Stimulated activated CD8-positive, alpha-beta memory T cell treated with anti-CD3 and anti-CD28 coated beads, Interleukin-15, amount 100 ng/mL, for 48 hours (primary cell): ENCODE measurements at places on chromosomes 7 and 10.

DNA sequence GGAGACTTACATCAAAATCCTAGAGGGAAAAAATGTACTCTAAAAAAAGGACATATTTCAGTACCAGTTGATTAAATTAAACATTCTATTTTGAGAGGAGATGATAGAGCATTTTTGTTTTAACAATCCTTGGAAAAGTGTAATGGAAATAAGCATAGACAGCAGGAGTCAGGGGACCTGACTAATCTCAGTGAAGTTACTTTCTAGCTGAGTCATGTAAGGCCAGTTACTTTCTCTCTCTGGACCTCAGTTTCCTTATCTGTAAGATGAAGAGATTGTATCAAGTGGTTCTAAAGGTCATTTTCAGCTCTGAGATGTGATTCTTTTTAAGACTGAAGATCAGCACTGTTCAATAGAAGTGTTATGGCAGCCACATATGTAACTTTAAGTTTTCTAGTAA, 44.1 kb downstream of the VTI1A start:
- no peak for DNase-seq

- no peak for DNase-seq
These were observed 5.3 kb upstream of the ARHGAP19 start for GRCh38 chr10:97297556-97298222.

- DNase-seq = no peak
These were observed 169.8 kb upstream of the MTPN start for GRCh38 chr7:136146925-136147324.

GRCh38 chr10:16987206-16987621, 142.4 kb downstream of the CUBN start:
- no peak for DNase-seq

DNA sequence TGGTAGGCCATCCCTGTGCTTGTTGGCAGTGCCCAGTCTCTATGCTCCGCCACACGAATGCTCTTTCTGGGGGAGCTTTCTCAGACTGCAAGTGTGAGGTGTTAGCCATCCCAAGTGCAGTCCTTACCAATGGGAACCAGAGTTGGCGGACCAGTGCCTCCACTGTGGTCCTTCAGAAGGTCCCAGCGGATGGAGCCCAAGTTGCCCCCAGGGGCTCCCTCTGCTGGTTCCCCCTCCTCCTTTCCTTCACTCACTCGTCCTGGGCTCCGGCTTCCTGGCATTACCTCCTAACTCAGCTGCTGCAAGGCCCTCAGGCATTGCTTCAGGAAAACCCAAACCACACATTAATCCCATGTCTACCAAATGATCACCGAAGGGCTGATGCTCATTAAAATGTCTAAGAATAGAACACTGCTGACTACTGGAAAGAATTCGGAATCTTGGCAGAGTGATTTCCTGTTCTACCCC, 139.8 kb downstream of the CUBN start:
- DNase-seq = no peak

GRCh38 chr10:71882813-71883659, 32.0 kb upstream of the PSAP start:
- DNase-seq = no peak

- no peak for DNase-seq
These were observed 12.8 kb downstream of the NYAP1 start for GRCh38 chr7:100496509-100496908.

GRCh38 chr10:22252224-22252800, 34.5 kb upstream of the EBLN1 start:
- peak; percentile 69 for DNase-seq

- DNase-seq = no peak
These were observed 899.5 kb upstream of the CELF2 start for GRCh38 chr10:10118131-10118530.

GRCh38 chr7:55556492-55556891, 15.8 kb downstream of the VOPP1 start:
- no peak for DNase-seq

DNA sequence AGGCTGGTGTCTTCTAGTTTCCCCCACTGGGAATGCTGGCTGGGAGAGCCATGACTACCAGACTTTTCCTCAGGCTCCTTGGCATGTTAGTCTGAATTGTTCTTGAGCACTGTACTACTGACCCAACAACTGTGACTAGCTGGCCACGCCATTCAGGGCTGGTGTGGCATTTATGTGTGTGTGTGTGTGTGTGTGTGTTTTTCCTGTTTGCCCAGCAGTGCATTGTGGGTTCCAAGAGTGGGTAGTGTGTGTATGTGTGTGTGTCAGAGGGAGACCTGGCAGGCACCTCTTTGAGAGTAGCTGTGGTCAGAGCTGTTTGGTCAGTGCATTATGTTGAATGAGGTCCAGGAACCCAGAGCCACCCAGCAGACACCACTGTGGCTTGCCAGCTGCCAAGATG, 9.2 kb downstream of the PCBD1 start:
- DNase-seq = no peak

DNA sequence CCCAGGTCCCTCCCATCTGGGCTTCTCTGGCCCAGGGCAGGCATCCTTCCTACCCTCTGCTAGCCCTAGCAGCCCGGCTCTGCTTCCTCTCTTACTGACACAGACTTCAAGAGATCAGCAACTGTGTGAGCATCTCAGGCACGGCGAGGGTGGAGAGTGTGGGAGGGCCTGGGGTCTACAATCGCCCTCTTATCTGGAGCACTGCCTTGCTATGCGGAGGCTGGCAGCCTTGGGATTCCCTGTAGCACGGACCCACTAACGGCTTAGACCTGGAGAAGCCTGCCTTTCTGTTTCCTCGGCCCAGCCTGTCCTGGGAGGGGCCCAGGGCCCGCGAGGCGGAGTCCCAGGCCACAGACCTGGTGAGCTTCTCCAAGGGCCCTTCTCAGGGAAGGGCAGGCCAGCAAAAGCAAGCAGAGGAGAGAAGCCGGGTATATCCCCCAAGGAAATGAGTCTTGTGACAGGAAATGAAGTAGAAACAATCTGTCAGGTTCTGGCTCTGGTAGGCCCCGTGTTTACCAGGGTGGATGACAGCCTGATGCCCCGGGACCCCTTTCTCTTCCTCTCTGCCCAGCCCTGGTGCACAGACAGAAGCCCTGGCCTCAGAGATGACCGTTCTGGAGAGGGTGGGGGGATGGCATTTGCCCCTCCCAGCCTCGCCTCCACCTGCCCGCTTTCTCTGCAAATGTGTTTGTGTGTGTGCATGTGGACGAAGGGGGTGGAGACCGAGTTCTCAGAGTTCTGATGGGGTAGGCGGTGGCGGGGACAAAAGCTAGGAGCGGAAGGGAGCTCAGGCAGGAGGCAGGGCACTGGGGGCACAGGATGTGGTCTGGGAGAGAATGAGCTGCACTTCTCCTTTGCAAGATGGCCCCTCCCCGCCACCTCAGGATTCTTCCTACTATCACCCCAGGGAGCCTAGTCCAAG, 2.5 kb downstream of the LRCH4 start:
- peak; percentile 57 for DNase-seq

- DNase-seq = no peak
These were observed 111.6 kb downstream of the PHTF2 start for GRCh38 chr7:77910124-77910523.

- no peak for DNase-seq
These were observed 58.2 kb upstream of the CHST15 start for GRCh38 chr10:124151466-124152095.

DNA sequence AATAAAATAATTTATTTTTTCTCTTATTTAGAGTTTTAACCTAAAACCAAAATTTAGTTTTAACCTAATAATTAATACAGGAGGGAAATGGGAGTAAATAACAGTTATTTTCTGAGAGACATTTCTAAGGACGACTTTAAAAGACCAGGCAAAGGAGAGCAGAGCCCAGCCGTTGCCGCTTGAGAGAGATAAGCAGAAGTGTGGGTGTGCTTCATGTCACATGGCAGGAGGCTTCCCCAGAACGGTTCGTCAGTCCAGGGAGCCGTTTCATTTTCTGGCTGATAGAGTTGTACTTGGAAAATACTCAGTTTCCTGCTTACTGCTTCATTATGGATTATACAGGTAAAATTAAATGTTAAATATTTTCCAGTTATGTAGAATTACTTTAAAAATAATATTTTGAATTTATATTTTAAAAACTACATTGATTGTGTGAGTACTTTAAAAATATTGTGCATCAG, 61.4 kb downstream of the ST7 start:
- DNase-seq = no peak

GRCh38 chr10:102009801-102010425, 46.1 kb downstream of the ARMH3 start:
- no peak for DNase-seq

DNA sequence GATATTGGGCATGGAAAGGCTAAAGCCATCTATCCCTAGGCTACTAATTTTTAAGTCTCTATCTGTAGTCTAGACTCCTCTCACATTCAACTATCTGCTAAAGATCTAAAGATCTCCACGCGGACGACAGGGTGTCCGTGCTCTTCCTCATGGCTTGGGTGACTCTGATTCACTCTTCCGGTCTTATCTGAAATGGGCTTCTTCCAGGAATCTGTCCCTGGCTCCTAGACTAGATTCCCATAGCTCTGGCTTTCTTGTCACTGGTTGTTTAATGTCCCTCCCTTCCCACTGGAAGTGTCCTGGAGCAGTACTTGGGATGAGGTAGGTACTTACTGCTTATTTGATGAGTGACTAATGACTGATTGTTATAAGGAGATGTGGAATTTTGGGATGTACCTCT, 62.0 kb upstream of the PODXL start:
- no peak for DNase-seq

- no peak for DNase-seq
These were observed 1066.5 kb downstream of the TYW1 start for GRCh38 chr7:68063171-68063570.

DNA sequence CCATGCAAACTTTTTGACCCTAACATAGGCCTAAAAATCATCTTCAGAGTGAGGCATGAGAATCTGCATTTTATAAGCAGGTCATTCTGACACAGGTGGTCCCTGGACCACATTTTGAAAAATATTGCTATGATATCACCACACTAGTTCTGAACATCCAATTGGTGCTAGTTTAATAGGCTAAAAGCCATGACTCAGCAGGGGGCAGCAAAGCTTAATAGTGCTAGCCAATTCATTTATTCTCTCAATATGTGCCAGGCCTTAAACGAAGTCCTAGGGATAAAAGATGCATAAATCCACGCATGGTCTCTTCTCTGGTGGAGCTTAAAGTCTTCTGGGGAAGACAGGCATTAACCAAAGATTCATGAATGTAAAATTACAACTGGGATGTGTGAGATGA, 10.2 kb upstream of the SLC25A28 start:
- DNase-seq = no peak

- DNase-seq = no peak
These were observed 201.2 kb upstream of the PRKCQ start for GRCh38 chr10:6781133-6781770.

GRCh38 chr7:80921130-80921529, 2.3 kb upstream of the SEMA3C start:
- no peak for DNase-seq

- DNase-seq = no peak
These were observed 119.9 kb downstream of the FANK1 start for GRCh38 chr10:126016156-126016805.

DNA sequence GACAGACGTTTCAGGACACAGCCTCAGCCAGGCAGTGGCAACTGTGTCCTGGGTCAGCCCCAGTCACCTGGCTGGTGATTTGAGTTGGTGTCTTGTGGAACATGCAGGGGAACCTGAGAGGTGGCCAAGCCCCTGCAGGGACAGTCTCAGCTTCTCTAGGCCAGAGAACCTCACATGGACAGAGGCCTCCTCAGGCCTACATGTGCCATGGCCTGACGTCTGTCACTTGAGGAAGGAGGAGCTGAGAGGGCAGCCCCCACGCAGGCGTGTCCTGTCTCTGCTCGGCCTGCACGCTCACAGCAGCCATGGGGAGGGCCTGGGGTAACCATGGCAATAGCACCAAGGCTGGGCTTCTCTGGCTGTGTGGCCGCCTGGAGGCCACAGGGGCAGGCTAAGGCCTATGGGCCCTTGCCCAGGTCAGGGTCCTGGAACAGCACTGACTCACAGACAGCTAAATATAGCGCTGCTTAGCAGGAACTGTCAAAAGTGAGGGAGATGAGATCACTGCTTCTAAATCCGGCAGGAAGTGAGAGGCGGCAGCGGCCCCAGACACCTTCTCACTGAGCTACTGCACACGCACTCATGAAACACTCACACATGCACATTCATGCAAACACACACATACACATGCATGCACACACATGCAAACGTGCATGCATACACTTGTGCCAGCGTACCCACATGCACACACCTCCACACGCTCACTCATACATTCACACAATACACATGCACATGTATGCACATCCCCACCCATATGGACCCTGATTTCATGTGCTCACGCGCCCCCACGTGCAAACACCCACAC, 57.0 kb downstream of the YKT6 start:
- DNase-seq = peak; percentile 78

GRCh38 chr7:80823057-80823456, 95.8 kb downstream of the SEMA3C start:
- no peak for DNase-seq

DNA sequence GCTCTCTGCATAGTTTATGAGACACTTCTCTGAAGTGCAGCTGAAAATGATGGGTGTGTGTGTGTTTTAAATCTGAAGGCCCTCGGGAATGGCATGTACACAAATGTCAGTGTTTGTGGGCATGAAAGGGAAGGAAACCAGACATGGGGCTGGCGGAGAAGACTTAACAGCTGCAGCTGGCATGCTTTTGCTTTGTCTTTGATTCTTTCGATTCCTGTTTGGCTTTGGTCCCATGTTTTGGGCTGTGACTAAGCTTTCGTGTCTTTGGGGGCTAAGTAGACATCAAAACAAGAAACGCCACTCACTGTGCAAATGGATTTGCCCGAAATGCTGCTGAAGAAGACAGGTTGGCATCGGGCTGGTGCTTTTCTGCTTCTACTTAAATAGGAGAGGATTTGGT, 179.3 kb downstream of the PFKFB3 start:
- no peak for DNase-seq

DNA sequence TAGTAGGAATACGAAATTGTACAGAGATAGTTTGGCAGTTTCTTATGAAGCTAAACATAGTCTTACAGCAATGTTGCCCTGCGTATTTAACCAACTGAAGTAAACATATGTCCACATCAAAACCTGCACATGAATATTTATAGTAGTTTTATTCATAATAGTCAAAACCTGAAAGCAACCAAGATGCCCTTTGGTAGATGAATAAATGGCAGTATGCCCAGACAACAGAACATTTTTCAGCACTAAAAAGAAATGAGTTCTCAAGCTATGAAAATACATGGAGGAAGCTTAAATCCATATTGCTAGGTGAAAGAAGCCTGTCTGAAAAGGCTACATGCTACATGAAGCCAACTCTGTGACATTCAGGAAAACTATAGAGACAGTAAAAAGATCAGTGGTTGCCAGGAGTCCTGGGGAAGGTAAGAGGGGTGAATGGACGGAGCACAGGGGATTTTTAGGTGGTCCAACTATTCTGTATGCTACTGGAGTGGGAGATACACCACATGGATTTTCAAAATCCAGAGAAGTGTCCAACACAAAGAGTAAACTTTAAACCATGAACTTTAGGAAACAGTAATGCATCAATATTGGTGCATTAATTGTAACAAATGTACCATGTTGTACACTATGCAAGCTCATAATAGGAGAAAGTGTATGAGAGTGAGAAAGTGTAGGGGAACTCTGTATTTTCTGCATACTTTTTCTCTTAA, 17.6 kb downstream of the GPRIN2 start:
- DNase-seq = no peak

GRCh38 chr7:90530263-90530662, 60.8 kb downstream of the PTTG1IP2 start:
- DNase-seq = no peak
